Sigmoid colon (tissue), 7 donors: ENCODE measurements at places on chromosomes 2 and 18. TPM values are rescaled to one million over a fixed set of nuclear protein-coding genes. Genes with fewer than 3 reads are reported as not detected.

- DNase-seq: no peak
Measured at GRCh38 chr18:59907660-59908059, 7.9 kb downstream of the PMAIP1 start.

DNA sequence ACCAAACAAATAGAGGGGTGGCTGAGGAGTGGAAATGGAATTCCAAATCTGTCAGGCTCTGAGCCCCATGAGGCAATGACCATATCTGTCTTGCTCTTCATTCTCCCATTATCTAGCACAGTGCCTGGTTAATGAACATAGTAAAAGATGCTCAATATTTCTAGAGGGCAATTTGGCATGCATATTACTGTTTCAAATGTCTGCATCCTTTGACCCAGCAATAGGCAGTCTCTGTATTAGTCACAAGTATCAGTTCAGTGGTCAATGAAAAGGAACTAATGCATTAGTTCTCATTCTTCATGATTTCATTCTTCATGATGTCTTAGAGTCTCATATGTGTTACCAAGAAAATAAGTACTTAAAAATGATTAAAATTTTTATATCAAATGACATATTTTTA lies 28.4 kb upstream of the MALL start:
- DNase-seq: no peak

DNA sequence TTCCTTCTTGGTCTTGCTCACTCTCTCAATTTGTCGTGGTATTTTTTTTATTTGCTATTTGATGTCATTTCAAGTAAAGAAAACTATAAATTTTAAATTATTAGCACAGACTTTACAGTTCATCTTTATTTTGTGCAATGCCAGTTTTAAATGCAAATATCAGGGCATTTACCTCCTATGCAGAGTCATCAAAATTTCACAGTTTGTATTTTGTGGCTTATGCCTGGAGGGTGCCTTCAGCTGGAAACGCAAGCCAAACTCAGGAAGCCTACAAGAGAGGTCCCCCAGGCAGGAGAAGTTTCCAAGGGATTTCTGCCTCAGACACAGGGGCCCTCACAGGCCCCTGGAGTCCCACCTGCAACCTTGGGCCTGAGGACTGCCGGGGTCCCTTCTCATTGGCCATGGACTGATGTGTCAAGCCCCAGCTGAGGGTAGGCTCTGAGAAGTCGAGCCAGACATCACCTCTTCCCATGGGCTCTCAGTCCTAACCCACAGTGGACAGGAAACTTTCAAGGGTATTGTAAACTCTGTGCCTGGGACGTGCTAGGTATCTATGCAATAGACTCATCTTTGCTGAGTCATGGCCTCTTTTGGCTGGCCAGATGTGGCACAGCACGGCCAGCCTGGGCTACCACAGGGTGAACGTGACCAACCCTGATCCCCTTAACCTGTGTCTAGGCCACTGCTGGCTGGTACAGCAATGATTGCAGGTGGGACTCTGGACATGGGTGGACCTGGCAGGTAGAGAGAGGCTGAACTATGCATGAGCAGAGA lies 236.5 kb downstream of the CELF4 start:
- DNase-seq: no peak

DNA sequence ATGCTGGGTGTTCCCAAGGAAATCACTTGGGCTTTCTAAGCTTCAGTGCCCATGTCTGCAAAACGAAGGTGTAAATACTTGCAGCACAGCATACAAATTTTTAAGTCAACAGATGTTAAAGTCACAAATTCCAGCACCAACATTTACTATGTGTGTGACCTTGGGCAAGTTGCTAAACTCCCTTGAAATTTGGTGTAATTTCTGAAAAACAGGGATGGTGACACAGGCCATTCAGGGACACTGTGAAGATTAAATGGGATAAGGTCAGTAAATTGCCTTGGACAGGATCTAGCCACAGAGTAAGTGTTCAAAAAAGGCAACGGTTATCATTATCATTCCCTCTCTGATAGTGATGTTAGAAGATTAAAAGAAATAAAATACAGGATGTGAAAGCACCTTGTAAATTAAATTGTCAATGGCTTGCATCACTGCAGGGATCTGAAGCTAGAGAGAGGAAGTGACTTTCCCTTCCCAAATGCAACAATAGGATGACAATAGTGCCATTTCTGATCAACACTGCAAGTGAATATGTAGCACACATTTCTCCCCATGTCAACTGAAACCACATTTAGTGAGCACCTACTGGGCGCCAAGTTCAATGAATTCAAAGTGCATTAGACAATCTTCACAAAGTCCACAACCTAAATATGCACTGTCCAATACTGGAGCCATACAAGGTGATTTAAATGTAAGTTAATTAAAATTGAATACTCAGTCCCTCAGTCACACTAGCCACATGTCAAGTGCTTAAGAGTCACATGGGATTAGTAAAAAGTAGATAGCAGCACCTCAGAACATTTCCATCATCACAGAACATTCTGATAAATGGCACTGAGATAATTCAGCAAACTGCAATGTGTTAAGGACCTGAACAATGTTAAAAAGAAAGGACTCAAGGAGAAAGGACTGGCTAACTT lies 81.2 kb downstream of the STK39 start:
- DNase-seq: no peak

DNA sequence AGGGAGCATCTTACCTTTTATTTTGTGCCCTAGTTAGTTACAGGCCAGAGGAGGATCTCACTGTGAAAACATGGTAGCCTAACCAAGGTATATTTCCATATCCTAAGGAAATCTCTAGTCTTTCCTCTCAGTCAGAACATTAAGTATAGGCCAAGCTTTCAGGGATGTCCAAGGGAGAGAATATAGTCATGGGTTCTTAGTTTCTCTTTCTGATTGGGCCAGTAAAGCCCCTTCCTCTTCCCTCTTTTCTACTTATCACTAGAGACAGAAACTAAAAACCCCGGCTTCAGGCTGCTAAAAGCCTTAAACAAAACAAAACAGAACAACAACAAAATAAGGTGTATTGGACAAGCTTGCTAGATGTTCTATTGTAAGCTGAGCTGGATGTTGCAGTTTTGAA lies 44.3 kb upstream of the TNFRSF11A start:
- DNase-seq: no peak

DNA sequence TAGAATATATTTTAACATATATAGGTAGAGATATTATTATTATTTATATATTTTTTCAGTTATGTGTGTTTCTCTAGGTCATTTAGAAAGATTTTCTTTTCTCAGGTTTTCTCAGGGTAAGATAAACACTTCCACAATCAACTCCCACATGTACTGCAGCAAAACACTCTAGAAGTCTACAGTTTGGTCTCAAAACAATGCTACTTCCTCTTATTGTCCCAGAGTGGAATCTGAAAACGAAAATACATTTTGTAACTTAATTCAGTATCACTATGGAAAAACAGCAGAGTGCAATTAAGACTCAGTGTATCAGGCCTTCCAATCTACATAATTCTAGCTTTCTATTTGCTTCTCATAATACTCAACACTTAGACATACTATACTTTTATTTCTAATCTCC lies 190.1 kb upstream of the SLC35G4 start:
- DNase-seq: no peak

GRCh38 chr18:63005306-63005705 lies 290.0 kb downstream of the PHLPP1 start:
- DNase-seq: no peak

- peak; percentile 77 for DNase-seq
Measured at GRCh38 chr2:172103471-172104272, 972 bp upstream of the DLX2 start.

GRCh38 chr2:230891509-230891908 lies 26.8 kb downstream of the ITM2C start:
- DNase-seq: no peak

- no peak for DNase-seq
Measured at GRCh38 chr2:53515435-53516332, 251.9 kb upstream of the CHAC2 start.

DNA sequence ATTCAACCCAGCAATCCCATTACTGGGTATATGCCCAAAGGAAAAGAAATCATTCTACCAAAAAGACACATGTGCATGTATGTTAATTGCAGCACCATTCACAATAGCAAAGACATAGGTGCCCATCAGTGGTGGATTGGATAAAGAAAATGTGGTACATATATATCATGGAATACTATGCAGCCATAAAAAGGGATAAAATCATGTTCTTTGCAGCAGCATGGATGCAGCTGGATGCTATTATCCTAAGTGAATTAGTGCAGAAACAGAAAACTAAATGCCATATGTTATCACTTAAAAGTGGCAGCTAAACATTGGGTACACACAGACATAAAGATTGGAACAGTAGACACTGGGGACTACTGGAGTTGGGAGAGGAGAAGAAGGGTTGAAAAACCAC lies 82.2 kb downstream of the MYO3B start:
- no peak for DNase-seq

DNA sequence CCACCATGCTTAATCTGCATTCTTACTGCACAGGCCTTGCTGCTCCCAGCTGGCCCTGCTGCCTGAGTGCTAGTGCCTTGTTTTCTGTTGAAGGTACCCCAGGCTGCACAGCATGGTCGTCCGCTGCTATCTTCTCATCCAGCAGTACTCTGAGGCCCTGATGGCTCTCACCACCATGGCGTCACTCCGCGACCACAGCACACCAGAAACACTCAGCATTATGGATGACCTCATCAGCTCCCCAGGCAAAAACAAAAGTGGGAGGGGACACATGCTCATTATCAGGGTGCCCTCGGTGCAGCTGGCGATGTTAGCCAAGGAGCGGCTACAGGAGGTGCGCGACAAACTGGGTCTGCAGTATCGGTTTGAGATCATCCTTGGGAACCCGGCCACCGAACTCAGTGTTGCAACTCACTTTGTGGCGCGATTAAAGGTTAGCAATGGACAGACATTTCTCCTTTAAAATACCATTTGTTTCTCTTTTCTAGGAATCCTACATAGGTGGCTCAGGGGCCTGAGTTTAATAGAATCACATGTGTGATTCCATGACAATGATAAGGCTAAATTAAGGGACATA lies 110.5 kb downstream of the ESCO1 start:
- no peak for DNase-seq

DNA sequence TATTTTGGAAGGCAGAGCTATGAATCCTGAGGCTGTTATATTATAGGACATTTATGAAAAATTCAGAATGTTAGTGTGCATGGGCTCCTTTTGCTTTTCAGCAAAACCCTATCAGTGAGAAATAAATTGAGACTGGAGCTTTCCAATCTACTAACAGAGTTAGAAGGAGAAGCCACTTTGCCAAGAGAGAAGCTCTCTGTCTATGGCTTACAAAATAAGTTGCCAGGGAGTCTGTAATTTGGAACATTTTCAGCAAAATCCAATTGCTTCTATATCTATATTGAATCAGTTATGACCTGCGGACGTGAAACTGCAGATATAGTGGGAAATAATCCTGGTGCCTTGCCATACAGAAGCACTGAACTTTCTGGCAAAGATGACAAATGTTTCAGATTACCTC lies 279.3 kb downstream of the CDH19 start:
- no peak for DNase-seq

GRCh38 chr2:100544911-100545596 lies 17.7 kb upstream of the PDCL3 start:
- no peak for DNase-seq

DNA sequence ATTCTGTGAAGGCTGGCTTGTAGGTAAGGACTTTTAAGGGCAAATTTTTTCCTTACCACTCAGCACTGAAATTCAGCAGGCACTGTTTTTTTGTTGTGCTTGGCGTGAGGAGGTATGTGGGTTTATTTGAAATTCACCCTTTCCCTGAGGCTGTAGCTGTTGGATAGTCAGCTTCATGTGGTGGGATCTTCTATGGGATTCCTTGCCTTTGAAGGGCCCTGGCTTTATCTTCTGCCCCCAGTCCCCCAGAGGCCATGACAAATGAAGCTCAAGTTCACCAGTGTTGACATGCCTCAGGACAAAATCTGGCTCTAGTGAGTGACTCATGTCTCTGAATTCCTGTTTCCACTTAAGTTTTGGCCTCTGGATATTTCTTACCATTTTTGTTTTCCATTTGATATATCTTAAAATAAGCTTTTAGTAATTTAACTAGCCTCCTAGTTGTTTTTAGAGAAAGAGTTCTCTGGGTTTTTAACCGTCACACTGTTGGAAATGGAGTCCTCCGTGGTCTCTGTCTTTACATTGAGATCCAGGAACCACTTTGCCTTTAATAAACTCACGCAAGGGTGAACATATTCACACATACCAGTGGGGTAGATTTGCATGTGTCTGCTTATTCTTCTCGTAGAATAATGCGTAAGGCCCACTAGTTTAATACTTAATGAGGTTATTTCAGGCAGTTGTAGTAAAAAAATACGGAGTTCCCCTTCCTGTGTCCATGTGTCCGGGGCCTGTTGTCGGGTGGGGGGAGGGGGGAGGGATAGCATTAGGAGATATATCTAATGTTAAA lies 211.1 kb upstream of the FAM98A start:
- DNase-seq: no peak

GRCh38 chr2:17083902-17084301 lies 418.3 kb upstream of the CYRIA start:
- no peak for DNase-seq

DNA sequence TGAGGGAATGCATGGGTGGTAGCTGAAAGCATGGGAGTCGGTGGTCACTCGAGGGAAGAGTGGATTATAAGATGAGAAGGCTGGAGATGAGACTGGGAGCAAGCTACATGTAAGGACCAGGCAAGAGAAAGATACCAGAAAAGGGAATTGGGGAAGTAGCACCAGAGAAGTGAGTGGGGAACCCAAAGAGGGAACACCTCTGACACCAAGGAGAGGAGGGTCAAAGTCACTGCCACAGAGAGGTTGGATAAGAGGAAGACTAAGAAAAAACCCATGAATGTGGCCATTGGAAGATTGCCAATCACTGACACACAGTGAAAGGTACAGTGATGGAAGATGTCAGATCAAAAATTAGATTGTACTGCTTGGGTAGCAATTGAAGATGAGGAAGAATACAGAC lies 473.9 kb downstream of the BCL11A start:
- no peak for DNase-seq

GRCh38 chr2:102034683-102035548 lies 43.2 kb downstream of the IL1R2 start:
- DNase-seq: no peak

DNA sequence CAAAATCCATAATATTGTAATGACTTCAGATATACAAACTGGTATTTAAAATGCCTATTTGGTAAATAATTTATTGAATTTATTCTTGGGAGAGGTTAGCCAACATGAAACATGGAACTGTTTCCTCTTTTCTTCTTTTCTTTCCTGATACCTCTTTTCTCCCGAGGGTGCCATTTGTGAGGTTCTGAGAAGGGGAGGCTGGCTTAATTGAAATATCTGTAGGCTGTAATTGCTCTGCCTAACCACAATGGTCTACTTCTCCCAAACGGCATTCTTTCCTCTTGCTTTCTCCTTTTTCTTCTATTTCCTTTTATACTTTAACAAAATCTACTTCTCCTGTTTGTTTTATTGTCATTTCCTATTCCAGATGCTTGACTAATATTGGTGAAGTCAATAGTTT lies 114.9 kb downstream of the TCF4 start:
- no peak for DNase-seq

BMP10 gene
- total RNA-seq: not detected

FAM168B gene
- total RNA-seq: 153 TPM

SERPINB5 gene
- total RNA-seq: not detected

NYAP2 gene
- not detected for total RNA-seq

SNED1 gene
- 18.9 TPM for total RNA-seq

L3MBTL4 gene
- total RNA-seq: 5.1 TPM

B3GNT7 gene
- 2.9 TPM for total RNA-seq

MYOM1 gene
- total RNA-seq: 21.0 TPM

REEP1 gene
- 98.0 TPM for total RNA-seq

COPS9 gene
- total RNA-seq: 306 TPM
